ENCODE measurements at places on chromosomes 3 and 15.

- no peak for DNase-seq
These were observed 48.0 kb downstream of the SMAD6 start for GRCh38 chr15:66749841-66750575.

- DNase-seq, result no peak
These were observed 19.6 kb downstream of the LRRC49 start for GRCh38 chr15:70912187-70912586.

DNA sequence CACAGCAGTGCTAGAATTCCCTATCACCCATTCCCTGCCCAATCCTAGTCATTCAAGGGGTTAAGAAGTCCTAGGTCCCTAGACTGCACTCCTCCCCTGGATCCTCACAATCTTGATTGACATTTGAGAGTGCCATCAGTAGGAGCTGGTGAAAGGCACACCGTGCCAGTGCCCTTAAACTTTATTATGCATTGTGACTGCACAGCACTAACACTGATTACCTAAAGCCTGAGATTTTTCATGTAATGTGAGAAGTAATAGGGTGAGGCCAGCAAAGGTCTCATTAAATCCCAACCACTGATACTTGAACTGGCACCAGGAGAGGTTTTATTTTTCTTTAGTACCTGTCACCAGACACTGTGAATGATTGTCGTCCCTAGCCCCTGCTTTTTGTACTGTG is 16.3 kb downstream of the GXYLT2 start:
- DNase-seq, result no peak

DNA sequence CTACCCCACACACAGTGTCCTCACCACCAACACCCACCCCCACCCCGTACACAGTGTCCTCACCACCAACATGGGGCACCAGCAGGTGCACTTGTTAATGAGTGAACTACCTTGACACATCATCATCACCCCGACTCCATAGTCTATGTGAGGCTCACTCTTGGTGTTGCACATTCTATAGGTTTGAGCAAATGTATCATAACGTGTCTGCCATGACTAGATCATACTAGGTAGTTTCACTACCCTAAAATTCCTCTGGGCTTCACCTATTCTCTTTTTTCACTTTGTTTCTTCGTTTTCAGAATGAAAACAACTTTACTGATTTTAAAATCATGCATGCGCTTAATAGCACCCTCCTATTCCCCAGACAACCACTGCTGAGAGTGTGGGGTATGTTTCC is 102.6 kb upstream of the SLC6A6 start:
- no peak for DNase-seq

- peak; percentile 25 for DNase-seq
These were observed 82.4 kb downstream of the P3H2 start for GRCh38 chr3:190038050-190038933.

- DNase-seq, result no peak
These were observed 28.2 kb upstream of the PLAAT1 start for GRCh38 chr3:193212844-193213243.

DNA sequence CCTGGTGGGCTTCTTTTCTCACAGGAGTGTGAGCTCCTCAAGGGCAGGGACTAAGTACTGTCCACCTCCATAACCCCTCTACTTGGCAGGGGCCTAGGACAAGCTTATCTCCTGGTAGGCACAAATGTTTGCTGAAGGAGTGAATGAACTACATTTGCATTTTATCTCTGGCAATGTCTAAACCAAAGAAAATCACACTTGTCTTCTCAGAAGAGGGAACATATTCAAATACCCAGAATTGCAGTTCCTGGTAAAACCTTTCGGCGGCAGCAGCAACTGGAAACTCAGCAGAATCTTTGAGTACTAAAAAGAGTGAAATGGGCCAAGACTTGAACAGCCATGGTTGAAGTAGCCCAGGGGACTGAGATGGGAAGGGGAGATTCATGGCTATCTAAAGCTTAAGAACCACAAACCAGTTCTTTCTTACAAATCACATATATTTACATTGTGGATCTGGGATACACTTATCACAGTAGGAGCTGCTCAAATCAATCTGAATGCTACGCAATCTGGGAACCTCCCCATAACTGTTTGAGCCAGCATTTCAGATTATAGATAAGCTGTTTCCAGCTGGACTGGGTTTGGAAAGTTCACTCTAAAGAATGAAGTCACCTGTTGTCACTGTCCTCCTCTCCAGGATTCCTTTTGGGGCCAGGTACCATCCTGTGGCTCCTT is 18.7 kb upstream of the PTPN9 start:
- no peak for DNase-seq

Measured in left ventricle myocardium inferior (tissue), 1 donor.